ENCODE measurements at places on chromosomes 1 and 21.

GRCh38 chr1:57165546-57165945 lies 199.7 kb upstream of the C8B start:
- no peak for DNase-seq

GRCh38 chr1:11721311-11721710 lies 14.6 kb upstream of the AGTRAP start:
- DNase-seq = no peak

GRCh38 chr1:23745515-23745914 lies 2.2 kb downstream of the ELOA start:
- no peak for DNase-seq

- DNase-seq = no peak
Observed at GRCh38 chr1:180521474-180522212, 19.3 kb upstream of the ACBD6 start.

DNA sequence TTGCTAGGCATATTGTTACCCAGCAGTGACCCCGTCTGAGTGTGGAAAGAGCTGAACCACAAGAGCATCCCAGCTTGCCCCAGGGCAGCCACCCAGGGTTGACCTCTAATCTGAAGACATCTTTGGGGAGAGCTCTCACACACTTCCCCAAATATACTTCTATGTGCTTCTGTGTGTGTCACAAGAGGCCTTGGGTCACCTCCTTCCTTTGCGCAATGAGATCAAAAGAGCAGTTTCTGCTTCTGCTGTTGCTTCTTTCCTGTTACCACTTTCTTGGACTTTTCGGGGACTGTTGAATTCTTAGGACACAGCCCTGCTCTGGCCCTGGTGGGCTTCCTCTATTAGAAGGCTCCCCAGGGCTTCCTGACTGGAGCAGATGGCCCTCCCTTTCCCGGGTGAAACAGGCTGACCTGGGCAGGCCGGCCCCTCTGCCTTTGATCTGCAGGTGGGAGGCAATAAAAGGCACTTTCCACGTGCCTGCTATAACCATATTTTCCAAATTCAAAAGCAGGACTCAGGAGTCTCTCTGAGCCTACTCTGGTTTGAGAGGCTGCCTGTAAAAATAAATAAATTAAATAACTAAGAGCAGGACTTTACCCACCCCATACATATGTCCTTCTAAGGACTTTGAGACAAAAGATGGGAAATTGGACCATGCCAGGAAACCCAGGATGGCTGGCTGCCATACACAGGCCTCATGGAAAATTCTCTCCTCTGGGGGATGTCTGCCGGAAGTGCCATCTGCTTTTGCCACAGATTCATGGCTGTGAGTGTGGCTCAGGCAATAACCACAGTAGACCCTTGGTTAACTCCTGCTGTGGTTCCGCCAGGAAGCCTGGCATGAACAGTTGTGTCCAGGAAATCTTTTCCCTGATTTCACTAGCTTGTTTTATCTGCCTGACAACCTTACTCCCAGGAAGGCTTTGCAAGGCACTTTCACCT lies 28.3 kb upstream of the RCSD1 start:
- no peak for DNase-seq

GRCh38 chr1:185215911-185216310 lies 58.9 kb downstream of the SWT1 start:
- no peak for DNase-seq
